ENCODE measurements at places on chromosomes 6 and 20.

DNA sequence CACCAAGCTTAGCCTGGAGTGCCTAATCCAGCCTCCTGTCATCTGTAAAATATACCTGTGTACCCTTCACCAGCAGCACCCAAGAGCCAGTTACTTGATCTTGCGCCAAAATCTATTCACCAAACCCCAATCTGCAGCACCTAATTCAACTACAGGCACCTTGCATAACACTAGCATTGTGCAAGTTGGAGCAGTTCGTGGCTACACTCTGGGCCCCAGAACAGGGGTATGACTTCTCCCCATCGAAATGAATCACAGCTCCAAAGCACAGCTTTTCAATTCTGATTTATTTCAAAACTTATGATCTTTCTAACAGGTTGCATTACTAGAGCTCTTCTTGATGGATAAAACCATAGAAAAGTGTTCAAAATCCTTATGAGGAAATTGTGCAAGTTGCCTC, 100.4 kb upstream of the TCF21 start:
- no peak for DNase-seq

- DNase-seq, result no peak
Measured at GRCh38 chr6:12064131-12064530, 52.0 kb downstream of the HIVEP1 start.

GRCh38 chr6:156557251-156557910, 219.8 kb upstream of the ARID1B start:
- peak; percentile 68 for DNase-seq

- no peak for DNase-seq
Measured at GRCh38 chr6:169895000-169895759, 143.8 kb downstream of the ERMARD start.

DNA sequence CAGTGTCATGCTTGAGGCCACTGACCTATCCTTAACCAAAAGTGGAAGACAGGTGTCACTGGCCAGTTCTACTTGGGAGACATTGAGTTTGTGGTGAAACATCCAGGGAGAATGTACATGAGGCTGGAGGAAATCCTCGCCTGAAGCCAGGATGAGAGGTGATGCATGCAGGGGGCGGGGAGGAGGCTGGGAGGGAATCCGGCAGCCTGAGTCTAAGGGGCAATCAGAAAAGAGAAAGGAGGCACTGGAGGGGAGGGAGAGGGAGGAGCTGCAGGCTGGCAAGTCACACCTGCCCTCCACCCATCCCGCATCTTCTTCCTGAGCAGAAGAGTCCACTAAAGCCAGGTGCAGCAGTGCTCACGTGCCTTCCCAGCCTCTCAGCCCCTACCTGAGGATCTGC, 14.9 kb upstream of the DDO start:
- DNase-seq, result no peak

GRCh38 chr6:29887330-29887818, 55.0 kb upstream of the HLA-A start:
- peak; percentile 50 for DNase-seq

DNA sequence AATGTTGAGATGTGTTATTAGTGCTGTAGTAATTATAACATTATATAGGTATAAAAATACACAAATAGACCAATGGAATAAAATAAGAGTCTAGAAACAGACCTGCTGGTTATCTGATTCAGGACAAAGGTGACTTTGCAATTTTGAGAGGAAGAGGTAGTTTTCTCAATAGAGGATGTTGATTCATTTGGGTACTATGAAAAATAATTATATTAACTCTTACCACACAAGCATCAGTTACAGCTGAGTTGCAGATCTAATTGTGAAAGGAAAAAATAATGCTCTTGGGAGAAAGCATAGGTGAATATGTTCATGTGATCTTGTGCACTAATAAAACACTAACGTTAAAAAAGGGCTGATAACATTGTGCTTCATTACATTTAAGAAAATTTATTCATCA, 103.0 kb downstream of the BCKDHB start:
- DNase-seq, result no peak

- DNase-seq, result no peak
Measured at GRCh38 chr6:33013608-33014007, 4.2 kb upstream of the HLA-DOA start.

DNA sequence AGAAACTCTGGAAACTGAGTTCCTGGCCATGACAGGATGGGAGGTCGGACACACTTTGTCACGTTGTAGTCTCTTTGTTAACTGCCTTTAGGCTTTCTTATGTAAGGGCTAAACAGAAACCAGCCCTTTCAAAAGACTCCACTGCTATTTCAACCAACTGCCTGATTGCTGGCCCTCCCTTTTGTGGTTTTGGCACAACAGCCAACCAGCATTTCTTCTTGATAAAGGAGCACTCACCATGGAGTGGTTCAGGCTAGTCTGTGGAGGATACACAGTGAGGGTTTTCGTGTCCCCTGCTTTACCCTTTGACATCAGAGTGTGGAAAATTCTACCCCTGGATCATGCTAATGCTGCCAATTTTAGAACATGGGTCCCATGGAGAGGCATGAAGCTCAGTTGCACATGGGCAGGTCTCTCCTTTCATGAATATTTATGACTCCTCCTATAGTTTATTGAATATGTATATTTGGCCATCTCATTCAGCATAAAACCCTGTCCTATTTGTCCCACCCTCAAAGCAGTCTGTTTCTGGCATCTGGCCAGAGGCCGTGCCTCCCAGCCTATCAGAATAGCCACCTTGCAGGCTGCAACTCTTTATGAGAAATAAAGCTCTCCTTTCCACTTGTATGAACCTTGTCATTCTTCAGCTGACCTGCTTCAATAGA, 148.3 kb downstream of the HS3ST5 start:
- DNase-seq, result no peak

- peak; percentile 45 for DNase-seq
Measured at GRCh38 chr20:59810449-59811187, 122.8 kb downstream of the SYCP2 start.

- DNase-seq, result peak; percentile 52
Measured at GRCh38 chr6:166786704-166787293, 159.7 kb upstream of the RPS6KA2 start.

DNA sequence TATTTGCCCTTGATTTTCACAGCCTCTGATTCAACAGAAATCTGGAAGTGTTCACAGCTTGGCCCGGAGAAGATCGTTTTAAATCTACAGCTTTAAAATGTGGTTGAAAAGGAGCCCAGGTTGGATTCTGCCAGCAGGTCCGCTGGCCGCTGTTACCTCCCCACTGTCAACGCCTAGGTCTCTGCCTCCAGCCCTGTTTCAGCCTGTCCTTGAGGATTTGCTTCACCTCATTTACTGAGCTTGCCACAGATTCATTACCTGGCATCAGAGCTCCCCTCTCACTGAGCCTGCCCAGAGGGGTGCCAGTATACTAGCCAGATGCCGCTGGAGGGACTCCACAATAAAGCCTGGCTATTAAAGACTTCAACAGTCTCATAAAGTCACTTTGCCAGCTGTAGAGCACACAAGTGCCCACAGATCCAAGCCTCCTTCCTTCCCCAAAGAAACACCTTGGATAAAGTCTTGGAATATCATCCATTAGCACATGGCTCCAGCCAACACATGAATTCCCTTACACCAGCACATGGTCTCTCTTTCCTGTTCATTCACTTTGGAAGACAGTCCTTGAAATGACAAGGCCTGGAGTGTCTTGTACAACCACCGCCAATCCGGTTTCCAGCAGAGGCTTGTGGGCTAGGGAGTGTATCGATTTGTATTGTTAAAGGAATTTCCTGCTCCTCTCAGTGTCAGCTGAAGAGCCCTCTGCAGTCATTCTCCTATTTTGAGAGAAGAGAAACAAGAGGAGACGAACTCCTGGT, 9.5 kb upstream of the NR2E1 start:
- no peak for DNase-seq

DNA sequence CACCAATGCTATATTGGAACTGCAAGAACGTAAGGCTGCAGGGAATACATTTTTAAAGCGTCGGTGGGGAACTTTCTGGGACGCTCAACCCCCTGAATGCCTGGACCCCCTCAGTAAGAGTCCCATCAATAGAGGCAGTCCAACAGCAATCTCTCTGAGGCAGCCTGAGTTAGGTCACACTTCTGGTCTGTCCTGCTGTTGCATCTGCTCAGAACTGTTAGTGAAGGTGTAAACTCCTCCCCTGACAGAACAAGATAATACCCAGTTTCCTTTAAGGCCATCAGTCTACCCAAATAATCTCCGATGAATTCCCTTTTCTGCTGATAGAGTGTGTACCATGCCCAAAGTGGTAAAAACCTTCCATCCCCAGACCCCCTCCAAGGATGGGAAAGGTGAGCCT, 1.1 kb upstream of the RNGTT start:
- no peak for DNase-seq

- DNase-seq, result no peak
Measured at GRCh38 chr6:166552600-166552999, 33.9 kb downstream of the RAMACL start.

DNA sequence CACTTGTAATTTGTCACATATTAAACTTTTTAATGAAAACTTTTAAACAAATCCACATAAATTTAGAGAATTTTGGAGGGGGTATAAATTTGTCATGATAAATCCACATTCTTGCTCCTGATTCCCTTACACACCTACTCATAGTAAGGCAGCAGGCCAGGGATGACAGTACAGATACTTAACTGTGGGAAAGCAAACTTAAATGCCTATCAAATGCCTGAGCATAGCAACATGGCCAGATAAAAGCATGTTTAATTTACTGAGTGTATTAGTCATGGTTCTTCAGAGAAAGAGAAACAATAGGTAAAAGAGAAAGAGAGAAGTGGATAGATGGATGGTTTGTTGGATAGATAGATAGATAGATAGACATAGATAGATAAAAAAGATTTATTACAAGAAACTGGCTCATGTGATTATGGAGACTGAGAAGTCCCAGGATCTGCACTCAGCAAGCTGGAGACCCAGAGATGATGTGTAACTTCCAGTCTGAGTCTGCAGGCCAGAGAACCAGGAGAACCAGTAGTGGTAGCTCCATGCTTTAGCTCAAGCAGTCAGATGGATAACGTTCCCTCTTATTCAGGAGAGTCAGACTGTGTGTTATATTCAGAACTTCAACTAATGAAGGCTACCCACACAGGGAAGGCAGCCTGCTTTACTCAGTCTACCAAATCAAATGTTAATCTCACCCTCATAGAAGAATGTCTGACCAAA, 15.9 kb upstream of the ADGRF1 start:
- DNase-seq, result no peak

DNA sequence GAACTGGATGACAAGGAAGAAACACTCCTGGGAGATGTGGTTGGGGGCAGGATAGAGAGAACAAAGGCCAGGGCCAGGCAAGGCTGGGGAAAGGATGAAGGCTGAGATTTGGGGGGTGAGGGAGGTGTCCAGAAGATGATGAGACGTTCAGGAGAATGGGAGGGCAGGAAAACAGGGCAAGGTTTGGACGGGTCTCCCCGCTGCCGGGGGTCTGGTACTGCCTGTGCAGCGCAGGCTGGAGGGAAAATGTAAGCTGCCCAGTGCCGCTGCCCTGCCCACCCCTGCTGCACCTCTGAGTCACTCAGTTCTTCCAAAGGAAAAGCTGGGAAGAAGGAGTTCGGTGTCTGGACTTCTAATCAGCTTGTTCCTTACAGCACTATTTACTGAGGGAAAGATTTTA, 130.9 kb downstream of the DTNBP1 start:
- no peak for DNase-seq

DNA sequence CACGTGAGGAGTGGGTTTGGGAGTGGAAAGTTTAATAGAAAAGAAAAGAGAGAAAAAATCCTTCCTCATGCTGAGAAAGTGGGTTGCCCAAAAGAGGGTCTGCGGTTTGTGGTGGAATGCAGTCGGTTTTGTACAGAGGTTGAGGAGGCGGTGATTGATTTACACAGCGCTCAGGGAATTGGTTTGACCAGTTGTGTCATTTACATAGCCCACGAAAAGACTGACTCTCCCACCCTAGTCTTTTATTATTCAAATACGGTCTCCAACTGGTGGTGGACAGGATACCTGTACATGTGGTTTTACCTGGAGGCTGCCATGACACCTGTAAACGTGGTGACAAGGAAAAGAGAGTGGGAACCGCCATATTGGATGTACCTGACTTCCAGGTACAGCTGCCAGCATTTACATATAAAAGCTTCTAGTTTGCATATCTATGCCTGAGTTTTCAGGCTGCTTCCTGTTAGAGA, 42.1 kb downstream of the HLA-DPB1 start:
- DNase-seq, result peak; percentile 52

DNA sequence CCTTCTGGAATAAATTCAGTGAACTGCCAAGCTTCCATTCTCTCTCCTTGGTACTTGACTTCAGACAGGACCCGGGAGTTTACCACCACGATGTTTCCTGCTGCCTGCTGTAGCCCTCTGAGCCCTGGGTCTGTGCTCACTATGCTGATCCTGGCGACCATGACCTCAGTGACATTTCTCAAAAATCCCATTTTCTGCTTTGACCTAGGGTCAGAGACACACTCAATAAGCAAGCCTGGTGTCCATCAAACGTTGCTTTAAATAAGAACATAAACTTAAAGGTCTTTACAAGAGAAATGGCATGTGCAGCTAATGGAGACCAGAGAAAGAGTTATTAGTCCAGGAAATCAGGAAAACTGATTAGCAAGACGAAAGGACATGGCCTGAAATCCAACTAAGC, 509.7 kb upstream of the SULF2 start:
- peak; percentile 35 for DNase-seq

DNA sequence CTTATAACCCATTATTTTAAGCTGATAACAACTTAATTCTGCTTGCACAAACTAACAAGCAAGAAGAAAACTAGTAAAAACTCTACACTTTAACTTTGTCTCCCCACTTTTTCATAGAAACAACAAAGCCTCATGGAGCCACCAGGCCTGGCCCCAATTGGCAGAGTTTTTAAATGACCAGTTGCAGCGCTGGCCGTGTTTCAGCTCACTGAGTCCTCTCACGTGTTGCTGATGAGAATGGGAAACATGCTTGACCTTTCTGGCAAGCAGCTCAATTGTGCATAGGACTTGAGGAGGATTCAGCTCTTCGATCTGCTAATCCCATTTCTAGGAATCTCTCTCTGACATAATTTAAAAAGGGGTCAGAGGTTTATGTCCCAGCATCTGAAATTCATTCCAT, 24.5 kb upstream of the GRM4 start:
- DNase-seq, result no peak

DNA sequence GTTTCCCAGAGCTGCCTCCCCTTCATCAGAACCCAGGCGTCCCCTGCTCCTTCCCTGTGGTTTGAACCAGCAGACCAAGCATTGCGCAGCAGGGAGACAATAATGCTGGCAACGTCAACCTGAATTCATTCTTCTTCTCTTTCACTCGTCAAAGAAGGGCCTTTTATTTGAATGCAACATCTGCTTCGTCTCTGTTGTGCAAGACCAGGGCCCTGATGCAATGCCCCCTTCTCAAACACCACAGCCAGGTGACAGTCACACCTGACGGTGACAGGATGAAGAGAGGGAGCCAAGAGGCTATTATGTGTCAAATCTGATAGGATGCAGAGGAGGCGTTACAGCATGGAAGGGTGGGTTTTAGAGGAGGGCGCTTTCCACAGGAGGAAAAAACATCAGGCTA, 8.0 kb downstream of the INSM1 start:
- no peak for DNase-seq

- no peak for DNase-seq
Measured at GRCh38 chr20:60518022-60518421, 559.8 kb downstream of the CDH26 start.

DNA sequence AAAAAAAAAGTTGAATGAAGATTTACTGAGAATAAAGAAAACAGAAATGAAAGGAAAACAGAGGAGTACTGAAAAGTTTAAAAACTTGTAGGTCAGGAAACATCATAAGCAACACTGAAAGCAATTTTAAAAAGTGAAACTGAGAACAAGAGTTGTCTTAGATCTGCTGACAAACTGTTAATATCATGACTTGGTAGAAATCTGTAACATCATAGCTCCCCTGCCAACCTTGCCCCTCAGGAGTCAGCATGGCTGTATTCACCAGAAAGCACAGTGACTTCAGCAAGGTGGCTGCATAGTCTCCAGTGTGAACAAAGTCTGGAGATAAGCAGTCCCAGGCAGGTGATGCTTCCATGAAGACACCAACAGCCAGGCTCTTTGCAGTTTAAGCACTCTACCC, 5.3 kb downstream of the NAA20 start:
- no peak for DNase-seq

Measured in G401 (cell line).